ENCODE measurements at places on chromosomes 1 and 21. TPM values are rescaled to one million over a fixed set of nuclear protein-coding genes. Genes with fewer than 3 reads are reported as not detected.
A peak's percentile ranks its signal among the peaks of the same experiment; 100 is the strongest.

DNA sequence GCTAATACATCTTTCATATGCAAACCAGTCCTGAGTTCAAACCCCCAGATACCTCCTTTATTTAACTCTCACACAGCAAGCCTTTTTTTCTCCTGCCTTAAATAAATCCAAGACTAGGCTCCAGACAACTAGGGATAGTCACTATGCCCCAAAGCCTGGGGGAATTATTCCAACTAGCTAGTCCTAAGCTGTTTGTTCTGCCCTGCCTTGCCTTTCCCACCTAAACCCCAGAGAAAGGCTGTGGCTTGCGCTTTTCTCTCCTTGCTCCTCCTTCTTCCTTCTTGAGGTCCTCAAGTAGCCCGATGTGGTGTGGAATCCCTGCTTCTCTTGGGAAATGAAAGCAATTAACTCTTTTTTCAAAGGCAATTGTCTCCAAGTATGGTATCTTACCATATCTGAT, 31.8 kb downstream of the C1orf87 start:
- no peaks in the 10 kb centered on the region for H3K4me1 ChIP-seq
- no peak overlapping the region for H3K4me3 ChIP-seq
- H3K27me3 ChIP-seq = no peaks in the 10 kb centered on the region
- no peak for DNase-seq
- H3K27ac ChIP-seq = no peak overlapping the region
- H3K36me3 ChIP-seq = no peaks in the 10 kb centered on the region

MTARC1 gene
- 41.7 TPM for total RNA-seq

GRCh38 chr1:37987679-37988078, 2.1 kb downstream of the SF3A3 start:
- H3K27me3 ChIP-seq = no peaks in the 10 kb centered on the region
- H3K36me3 ChIP-seq = peaks cover 34% of the 10 kb centered on the region
- DNase-seq = no peak
- H3K27ac ChIP-seq = no peak overlapping the region
- no peak overlapping the region for H3K4me3 ChIP-seq
- peaks cover 15% of the 10 kb centered on the region for H3K4me1 ChIP-seq

DNA sequence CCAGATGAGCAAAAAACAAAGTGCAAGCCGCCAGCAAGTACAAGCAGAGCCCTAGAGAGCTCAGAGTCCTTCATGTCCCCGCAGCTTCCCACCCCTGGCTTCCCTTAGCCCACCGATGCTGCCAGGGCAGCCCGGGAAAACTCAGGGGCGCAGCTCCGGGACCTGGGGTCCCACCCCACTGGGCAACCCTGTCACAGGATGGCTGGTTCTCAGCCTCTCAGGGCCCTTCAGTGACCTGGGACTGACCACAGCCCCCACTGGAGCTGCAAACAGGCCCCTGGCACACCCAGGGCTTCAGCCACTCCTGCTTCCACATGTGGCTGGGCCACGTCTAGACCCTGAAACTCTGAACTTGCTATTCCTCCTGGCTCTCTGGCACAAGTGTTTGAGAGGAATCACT, 49.5 kb downstream of the CHD5 start:
- H3K27me3 ChIP-seq = no peaks in the 10 kb centered on the region
- no peak overlapping the region for H3K27ac ChIP-seq
- no peak for DNase-seq
- no peaks in the 10 kb centered on the region for H3K36me3 ChIP-seq
- peaks cover 3% of the 10 kb centered on the region for H3K4me1 ChIP-seq

DNA sequence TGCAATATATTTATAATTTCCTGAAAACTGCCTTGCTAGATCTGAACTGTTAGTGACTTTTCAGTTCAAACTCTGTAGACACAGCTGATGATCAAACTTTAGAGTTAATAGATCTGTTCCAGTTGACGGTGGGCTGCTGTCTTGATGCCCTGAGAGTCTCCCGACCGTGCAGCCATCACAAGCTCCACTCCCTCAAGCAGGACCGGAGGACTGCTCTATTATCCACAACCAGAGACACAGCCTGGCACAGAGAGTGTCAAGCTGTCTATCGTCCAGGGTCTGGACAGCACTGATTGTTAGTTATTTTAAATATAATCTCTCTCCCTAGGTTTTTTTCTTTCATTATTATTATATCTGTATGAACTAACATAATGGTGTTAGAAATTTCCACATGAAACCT, 8.0 kb downstream of the CHODL start:
- H3K4me1 ChIP-seq = no peaks in the 10 kb centered on the region
- DNase-seq = no peak
- H3K4me3 ChIP-seq = no peak overlapping the region
- no peaks in the 10 kb centered on the region for H3K36me3 ChIP-seq
- no peak overlapping the region for H3K27ac ChIP-seq
- no peaks in the 10 kb centered on the region for H3K27me3 ChIP-seq

GRCh38 chr1:43305461-43305860, 4.7 kb downstream of the TIE1 start:
- peak overlapping the region; percentile 63 for H3K27ac ChIP-seq
- no peaks in the 10 kb centered on the region for H3K36me3 ChIP-seq
- peaks cover 39% of the 10 kb centered on the region for H3K4me1 ChIP-seq
- no peak for DNase-seq
- no peak overlapping the region for H3K4me3 ChIP-seq

SOAT1 gene
- 31.3 TPM for total RNA-seq

TAS1R1 gene
- not detected for total RNA-seq

GRCh38 chr1:35544976-35545375, 12.2 kb downstream of the KIAA0319L start:
- H3K27me3 ChIP-seq = no peaks in the 10 kb centered on the region
- no peaks in the 10 kb centered on the region for H3K36me3 ChIP-seq
- no peak overlapping the region for H3K4me3 ChIP-seq

ZNF593OS gene
- not detected for total RNA-seq

- no peaks in the 10 kb centered on the region for H3K36me3 ChIP-seq
- no peak for DNase-seq
- no peaks in the 10 kb centered on the region for H3K27me3 ChIP-seq
- no peak overlapping the region for H3K27ac ChIP-seq
Observed at GRCh38 chr1:219324171-219324570, 150.5 kb downstream of the LYPLAL1 start.

SRGAP2 gene
- 59.5 TPM for total RNA-seq

ACADM gene
- total RNA-seq = 43.9 TPM

- H3K4me1 ChIP-seq = peaks cover 8% of the 10 kb centered on the region
- no peaks in the 10 kb centered on the region for H3K36me3 ChIP-seq
- peak; percentile 47 for DNase-seq
- H3K27ac ChIP-seq = peak overlapping the region; percentile 15
- no peak overlapping the region for H3K4me3 ChIP-seq
Observed at GRCh38 chr1:7470904-7471638, 300.0 kb upstream of the VAMP3 start.

- H3K4me1 ChIP-seq = peaks cover 49% of the 10 kb centered on the region
- no peak for DNase-seq
- H3K4me3 ChIP-seq = no peak overlapping the region
Observed at GRCh38 chr1:61079296-61079897, 3.0 kb upstream of the NFIA start.

- no peaks in the 10 kb centered on the region for H3K27me3 ChIP-seq
- DNase-seq = no peak
- H3K4me1 ChIP-seq = peaks cover 90% of the 10 kb centered on the region
- H3K36me3 ChIP-seq = peaks cover 5% of the 10 kb centered on the region
Observed at GRCh38 chr1:15952317-15953258, 23.3 kb downstream of the ZBTB17 start.

DNA sequence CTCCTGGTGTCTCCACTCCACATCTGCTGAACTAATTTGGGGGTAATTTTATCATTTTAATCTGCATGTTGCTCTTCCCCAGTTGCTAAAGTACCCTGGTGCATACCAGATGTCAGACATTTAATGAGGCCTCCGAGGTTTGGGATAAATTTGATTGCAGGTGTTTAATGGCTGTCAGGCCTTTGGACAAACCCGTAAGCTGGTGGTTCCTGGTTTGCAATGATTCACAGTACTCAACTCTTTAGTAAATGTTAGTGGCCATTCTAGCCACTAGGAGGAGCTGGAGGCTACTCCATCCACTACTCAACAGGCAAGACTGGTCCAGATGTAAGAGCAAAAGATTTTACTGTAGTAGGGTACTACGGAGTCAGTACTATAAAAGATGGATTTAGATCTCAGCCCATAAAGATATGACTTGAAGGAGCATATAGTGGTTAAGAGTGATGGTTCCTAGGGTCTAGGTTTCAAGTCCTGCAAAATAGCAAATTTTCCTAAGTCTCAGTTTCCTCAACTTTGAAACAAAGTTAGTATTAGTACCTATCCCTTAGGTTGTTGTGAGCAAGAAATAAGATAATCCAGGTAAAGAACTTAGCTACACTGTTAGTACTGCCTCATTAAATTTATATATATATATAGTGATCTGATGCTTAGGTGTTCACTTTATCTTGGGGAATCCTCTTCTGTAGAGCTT, 132.8 kb downstream of the SNX7 start:
- no peak overlapping the region for H3K27ac ChIP-seq
- H3K4me1 ChIP-seq = no peaks in the 10 kb centered on the region
- no peak for DNase-seq
- H3K36me3 ChIP-seq = no peaks in the 10 kb centered on the region

DNA sequence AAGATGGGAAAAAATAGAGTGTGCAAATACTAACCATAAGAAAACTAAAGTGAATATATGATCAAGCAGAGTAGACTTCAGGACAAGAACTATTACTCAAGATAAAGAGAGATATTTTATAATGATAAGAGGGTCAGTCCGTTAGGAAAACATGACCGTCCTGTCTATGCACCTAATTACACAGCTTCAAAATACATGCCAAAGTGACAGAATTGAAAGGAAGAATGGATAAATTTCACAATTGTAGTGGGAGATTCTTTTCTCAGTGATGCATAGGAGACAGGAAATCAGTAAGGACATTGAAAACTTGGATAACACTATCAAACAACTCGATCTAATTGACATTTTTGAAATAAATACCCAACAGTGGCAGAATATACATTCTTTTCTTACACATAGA, 489.0 kb downstream of the CAMTA1 start:
- H3K36me3 ChIP-seq = no peaks in the 10 kb centered on the region
- no peak overlapping the region for H3K4me3 ChIP-seq
- H3K27me3 ChIP-seq = no peaks in the 10 kb centered on the region

GBP7 gene
- total RNA-seq = not detected

LCE5A gene
- total RNA-seq = not detected

GRCh38 chr1:51344276-51344601, 13.9 kb upstream of the TTC39A start:
- H3K36me3 ChIP-seq = no peaks in the 10 kb centered on the region
- H3K4me3 ChIP-seq = peak overlapping the region; percentile 46
- peak overlapping the region; percentile 74 for H3K27ac ChIP-seq

GRCh38 chr1:153984123-153984894, 1.8 kb downstream of the RAB13 start:
- DNase-seq = no peak
- H3K36me3 ChIP-seq = peaks cover 24% of the 10 kb centered on the region
- no peak overlapping the region for H3K27ac ChIP-seq

GRCh38 chr1:213994888-213995287, 7.1 kb downstream of the PROX1 start:
- no peaks in the 10 kb centered on the region for H3K27me3 ChIP-seq
- DNase-seq = no peak
- H3K36me3 ChIP-seq = no peaks in the 10 kb centered on the region
- H3K4me3 ChIP-seq = no peak overlapping the region

OR2T11 gene
- total RNA-seq = not detected

DNA sequence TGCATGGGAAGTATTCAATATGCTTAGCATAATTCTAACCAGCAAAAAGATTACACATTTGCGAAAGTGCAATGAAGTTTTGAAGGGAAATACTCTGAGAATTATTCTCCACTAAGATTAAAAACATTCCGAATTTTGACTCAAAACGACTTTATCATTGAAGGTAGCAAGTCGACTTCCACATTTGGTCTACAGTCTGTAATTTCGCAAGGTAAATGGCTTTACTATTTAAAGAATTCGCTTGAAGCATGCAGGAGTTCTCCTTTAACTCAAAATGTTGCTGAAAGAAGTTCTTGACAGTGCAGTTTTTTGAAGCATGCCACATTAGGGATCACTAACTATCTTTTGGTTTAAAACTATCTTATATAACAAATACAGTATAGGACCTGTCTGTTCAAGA, 161.0 kb upstream of the HP1BP3 start:
- no peaks in the 10 kb centered on the region for H3K36me3 ChIP-seq
- no peak overlapping the region for H3K27ac ChIP-seq
- no peaks in the 10 kb centered on the region for H3K4me1 ChIP-seq
- H3K27me3 ChIP-seq = no peaks in the 10 kb centered on the region
- DNase-seq = no peak

TMEM52 gene
- total RNA-seq = not detected

SERPINC1 gene
- 1.5 TPM for total RNA-seq

DNA sequence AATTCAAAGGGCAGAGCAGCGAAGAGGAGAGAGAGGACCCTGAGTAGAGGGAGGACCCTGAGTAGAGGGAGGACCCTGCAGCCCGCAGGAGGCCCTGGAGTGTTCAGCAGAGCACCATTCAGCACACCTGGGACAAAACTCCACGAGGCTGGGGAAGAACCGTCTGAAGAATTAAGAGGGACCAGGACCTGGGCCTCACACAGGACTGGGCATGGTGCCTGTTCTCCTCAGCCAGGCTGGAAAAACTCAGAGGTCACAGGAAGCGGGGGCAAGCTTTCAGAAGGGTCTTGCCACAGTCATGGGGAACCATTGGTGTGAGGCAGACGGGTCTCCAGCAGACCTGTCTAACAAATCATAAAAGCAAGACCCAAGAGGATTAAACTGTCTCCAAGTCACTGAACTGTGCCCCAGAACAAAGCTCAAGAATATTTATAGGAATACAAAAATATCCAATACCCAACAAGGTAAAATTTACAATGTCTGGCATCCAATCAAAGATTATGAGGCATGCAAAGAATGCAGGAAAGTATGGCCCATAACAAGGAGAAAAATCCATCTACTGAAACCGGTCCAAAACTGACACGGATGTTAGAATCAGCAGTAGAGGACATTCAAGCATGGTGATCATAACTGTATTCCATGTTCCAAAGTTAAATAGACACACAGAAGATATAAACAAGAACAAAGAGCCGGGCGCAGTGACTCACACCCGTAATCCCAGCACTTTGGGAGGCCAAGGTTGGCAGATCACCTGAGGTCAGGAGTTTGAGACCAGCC, 30.6 kb downstream of the MORN1 start:
- no peak overlapping the region for H3K4me3 ChIP-seq
- no peaks in the 10 kb centered on the region for H3K27me3 ChIP-seq
- no peak for DNase-seq
- no peaks in the 10 kb centered on the region for H3K36me3 ChIP-seq
- H3K27ac ChIP-seq = no peak overlapping the region
- no peaks in the 10 kb centered on the region for H3K4me1 ChIP-seq

DNA sequence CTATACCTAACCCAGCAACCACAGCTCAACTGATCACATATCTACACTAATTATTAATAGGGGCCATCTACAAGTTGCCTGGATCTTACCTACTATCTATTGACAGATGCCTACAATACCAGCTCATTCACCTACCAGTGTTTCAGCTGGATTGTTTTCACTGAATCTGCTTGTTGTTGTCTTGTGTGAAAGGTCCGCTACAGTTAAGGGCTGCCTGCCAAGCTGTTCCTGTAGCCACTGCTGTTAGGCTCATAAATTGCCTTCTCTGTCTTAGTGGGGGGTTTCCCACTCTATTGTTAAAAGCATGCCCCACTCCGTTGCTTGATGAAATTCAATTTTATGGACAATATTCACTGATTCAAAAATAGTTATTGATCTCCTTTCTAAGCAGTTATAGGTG, 199.7 kb upstream of the TMPRSS15 start:
- no peak for DNase-seq
- H3K4me3 ChIP-seq = no peak overlapping the region
- no peaks in the 10 kb centered on the region for H3K36me3 ChIP-seq
- no peaks in the 10 kb centered on the region for H3K4me1 ChIP-seq
- H3K27me3 ChIP-seq = no peaks in the 10 kb centered on the region
- H3K27ac ChIP-seq = no peak overlapping the region
